Hematopoietic multipotent progenitor cell treated with erythropoietin and hydrocortisone succinate and interleukin-3 and kit ligand, for 17 days (in vitro differentiated cells): ENCODE measurements at places on chromosomes 3 and 15.

GRCh38 chr3:175670557-175670956, 811.4 kb downstream of the NAALADL2 start:
- no peak for DNase-seq

GRCh38 chr3:173397161-173398110, at the start of gene NLGN1:
TSS of gene NLGN1 (plus strand) at chr3:173397744.
- no peak for DNase-seq

GRCh38 chr3:72256716-72257115, 471.8 kb upstream of the PROK2 start:
- DNase-seq = no peak

GRCh38 chr15:97998307-97999071, 38.0 kb downstream of the ARRDC4 start:
- no peak for DNase-seq

DNA sequence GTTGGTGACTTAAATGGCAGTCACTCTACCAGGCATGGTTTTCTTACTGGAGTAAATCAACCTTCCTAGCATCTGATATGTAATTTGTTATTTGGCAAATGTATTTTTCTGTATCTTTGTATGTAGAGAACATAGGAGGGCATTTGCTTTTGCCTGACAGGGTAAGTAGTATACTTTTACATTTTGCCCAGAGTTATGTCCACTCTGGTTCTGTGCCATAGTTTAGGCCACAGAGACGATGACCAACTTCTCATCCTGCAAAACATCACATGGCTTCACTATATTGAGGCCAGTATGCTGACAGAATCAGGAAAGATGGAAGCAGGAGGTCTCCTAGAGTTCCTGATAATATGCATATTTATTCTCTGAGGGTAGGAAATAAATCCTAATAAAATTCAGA, 23.1 kb upstream of the ULK4 start:
- DNase-seq = no peak

DNA sequence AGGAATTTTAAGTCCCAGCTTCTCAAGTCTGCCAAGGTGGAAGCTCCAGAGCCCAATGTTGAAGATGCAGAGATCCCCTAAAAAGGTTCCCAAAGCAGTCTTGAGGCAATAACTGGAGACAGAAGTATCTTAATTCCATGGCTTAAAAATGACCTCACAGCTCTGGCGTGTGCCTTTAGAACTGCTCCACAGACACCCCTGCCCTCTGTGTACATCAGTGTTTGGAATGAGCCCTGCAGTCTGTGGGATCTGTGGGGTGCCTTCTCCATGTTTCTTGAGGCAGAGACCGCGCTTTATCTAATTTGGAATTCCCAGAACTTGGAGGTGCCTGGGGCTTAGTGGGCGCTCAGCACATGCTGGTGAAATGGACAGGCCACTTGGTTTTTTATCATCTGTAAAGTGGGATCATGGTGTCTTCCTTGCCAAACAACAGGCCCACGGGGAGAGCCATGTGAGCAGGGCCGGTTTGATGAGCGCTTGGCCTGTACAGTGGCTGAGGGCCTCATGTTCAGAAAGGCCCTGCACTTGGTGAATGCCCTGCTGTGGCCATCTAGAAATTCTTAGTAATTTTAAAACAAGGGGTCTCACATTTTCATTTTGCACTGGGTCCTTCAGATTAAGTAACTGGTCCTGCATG, 7.1 kb downstream of the ITGA11 start:
- DNase-seq = no peak

- DNase-seq = no peak
Observed at GRCh38 chr3:100260081-100260684, 609 bp upstream of the TBC1D23 start.

GRCh38 chr15:29428925-29429573, 159.4 kb upstream of the NSMCE3 start:
- no peak for DNase-seq

DNA sequence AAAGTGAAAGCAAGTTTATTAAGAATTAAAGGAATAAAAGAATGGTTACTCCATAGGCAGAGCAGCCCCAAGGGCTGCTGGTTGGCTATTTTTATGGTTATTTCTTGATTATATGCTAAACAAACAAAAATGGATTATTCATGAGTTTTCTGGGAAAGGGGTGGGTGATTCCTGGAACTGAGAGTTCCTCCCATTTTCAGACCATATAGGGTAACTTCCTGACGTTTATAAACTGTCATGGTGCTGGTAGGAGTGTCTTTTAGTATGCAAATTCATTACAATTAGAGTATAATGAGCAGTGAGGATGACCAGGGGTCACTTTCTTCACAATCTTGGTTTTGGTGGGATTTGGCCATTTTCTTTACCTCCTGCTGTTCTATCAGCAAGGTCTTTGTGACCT, 707.9 kb downstream of the ZNF385D start:
- no peak for DNase-seq

GRCh38 chr15:64979252-64979710, 10.4 kb downstream of the SPG21 start:
- no peak for DNase-seq
